ENCODE measurements at places on chromosomes 13 and 19.

- no peak for DNase-seq
Measured at GRCh38 chr13:98632961-98633360, 56.1 kb upstream of the STK24 start.

DNA sequence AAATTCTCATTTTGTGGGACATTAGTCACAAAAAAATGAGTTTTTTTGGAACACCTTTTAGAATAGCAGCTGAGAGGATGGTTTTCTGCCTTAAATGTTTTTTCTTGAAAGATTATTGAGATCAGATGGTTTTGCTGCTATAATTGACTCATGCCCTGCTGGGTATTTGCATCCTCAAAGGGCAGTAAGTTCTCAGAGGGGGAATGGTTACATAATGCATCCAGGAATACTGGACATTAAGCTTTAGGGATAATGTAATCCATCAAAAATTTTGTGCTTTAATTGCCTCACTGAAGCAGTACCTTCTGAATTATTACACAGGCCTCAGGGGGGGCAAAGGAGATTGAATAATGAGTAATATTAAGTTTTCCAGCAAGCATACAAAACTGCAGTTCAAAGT, 866.3 kb upstream of the SPRY2 start:
- no peak for DNase-seq

DNA sequence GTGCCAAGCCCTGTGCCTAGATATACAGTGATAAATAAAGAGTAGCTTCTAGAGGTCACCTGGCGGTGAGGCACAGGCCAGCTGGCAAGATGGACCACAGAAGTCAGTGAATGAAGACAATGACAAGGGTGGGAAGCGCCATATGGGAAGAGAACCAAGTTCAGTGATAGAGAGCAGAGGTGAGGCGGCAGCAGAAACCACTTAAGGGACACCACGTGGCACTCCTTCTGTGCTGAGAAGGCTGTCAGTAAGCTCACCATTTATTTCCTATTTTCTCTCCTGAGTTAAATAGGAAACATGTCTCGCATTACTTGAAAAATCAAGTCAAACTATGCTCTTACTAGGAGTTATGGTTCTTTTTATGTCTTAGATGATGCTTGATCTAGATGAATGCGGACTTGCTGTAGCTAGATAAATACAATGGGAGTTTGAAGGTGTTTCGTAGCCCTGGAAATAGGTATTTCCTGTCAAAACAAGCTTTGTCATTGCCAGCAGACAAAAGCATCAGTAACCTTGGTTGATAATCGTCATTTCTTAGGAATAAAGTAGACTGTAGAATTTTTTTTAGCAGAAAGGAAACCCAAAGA, 17.8 kb downstream of the ALOX5AP start:
- no peak for DNase-seq

GRCh38 chr19:38335949-38336637, 463 bp downstream of the CATSPERG start:
- DNase-seq: peak; percentile 98

DNA sequence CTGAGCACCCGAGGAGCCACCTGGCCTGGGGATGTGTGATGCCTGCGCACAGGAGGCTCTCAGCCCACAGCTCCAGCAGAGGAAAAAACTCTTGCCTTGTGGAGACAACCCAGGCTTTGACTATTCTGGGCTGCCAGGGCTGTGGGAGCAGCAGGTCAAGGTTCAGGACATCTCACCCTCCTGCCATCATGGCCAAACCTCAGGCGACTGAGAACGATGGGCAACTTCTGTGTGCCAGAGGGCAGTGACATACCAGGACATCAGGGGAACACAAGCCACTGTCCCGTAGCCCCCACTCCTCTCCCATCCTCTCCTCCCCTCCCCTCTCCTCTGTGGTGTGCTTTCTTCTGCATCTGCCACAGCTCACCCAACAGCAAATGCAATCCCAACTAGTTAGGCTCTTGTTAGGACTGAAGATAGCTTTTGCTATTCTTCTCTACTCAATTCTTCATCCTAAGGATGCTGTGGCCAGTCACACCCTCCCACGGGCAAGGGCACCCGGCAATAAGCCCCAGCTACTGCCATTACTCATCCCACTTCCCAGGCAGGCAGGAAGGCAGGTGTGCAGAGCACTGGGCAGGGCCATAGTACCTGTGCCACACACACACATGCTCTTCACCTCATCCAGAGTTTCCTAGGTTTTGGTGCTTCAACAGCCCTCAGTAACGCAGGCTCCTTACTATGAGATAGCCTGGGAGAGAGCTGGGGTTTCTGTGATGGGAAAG, 16.8 kb downstream of the ELL start:
- peak; percentile 45 for DNase-seq

DNA sequence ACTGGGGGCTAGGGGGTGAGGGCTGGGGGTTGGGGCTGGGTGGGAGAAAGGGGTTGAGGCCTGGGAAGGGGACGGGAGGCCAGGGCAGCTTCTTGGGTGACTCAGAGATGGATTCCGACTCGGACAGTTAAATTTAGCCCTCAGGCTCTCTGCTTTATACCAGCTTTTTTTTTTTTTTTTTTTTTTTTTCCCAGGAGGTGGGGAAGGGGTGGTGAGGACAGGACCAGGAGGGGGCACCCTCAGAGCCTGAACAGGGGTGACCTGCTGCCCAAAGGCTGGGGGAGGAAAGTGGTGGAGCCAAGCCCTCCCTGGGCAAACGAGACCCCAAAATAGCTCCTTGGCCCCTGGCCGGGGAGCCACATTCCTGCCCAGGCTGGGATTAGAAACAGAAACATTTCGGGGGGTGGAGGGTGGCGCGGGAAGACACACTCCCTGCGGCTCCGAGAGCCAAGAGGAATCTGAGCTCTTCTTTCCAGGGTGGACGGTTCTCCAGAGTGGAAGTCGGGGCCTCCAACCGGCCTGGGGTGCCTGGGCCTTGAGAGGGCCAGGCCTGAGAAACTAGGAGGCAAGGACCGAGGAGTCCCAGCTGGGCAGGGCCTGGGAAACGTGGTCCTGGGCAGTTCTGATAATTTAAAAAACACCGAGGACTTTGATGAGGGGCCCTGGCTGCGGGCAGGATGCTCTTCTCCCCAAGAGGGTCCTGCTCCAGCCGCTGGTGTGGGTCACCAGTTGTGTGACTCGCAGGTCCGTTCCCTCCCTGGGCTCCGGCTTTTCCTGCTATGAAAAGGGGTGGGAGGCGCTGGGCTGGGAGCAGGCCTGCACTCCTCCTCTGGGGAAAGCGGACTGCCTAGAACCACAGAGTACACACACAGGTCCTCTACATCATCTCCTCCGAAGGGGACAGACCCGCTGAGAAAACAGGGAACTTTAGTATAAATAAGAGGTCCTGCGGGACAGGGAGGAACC, 813 bp upstream of the DMPK start:
- peak; percentile 52 for DNase-seq

Measured in transverse colon (tissue), 4 donors.